ENCODE measurements at places on chromosomes 3 and 15.

DNA sequence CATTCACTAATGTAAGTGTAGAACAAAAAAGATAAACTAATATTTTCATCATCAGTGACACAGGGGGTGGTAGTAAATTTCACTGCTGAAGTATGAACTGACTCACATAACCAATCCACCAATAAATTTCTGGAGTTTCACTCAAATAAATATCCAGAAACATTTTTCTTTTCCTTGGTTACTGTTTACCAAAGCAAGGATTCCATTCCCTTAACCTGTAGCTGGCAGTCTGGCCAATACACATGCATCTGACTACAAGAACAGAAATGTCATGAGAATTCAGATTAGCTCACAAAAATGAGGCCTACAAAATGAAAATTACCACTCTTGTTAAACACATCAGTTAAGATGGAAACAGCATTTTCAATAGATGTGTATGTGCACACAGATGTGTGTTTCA, 80.3 kb downstream of the STAG1 start:
- no peak for DNase-seq

- no peak for DNase-seq
These were observed 370.1 kb downstream of the CNTN4 start for GRCh38 chr3:2468816-2469215.

- DNase-seq, result no peak
These were observed 83.9 kb downstream of the ZIC1 start for GRCh38 chr3:147493065-147493464.

DNA sequence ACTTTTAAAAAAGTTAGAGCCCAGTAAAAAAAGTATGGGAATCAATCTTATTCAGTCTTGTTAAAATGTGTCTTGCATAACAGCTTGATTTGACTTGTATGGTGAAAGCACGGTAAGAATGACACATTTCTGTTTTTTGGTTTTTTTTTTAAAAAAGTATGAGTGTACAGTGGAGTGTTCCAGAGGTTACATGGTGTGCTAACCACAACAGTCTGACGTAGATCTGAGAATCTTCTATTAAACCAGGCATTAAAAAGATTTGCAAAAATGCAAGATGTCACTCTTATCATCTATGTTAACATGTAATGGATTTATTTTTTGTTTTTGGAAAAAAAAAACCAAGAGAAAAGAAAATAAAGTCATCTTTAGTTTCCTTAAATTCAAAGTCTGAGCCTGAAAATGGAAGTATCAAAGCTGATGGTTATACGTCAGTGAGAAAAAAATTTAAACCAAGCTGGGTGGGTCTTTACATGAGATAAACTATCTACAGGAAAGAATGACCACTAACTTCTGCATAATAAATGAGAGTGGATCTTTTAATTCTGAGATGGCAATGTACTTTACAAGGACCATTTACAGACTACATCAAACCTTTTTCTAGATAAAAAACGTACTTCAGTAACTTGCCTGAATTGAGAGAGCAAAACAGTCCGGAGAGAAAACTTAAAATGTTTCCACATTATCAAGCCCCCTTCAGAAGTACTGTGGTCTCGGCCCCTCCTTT, 1.6 kb downstream of the GABPB1 start:
- DNase-seq, result peak; percentile 26

DNA sequence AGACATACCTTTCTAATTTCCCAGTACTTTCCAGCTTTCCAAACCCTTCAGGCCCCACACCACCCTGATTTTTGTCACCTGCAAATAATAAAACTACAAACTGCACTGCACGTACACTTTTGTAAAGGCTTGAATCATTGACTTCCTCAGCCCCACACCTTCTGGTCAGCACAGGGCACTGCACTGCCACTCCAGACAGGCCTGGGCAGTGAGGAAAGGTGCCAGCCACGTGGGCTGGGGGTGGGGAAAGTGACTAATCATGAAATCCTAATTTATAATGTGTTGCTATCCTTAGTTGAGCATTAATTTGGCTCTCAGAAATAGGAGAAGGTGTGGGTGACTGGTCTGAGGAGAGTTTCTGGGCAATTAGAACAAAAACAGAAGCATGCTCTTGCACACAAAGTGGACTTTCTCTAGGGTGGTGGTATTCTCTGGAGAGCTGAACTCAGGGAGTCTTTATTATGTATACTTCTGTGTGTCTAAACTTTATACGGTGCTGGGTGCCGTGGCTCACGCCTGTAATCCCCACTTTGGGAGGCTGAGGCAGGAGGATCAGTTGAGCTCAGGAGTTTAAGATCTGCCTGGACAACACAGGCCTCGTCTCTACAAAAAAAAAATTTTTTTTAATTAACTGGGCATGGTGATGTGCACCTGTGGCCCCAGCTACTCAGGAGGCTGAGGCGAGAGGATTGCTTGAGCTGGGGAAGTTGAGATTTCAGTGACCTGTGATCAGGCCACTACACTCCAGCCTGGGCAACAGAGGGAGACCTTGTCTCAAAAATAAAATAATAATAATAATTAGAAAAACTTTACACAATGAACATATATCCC, 58.2 kb upstream of the FLNB start:
- DNase-seq, result no peak

DNA sequence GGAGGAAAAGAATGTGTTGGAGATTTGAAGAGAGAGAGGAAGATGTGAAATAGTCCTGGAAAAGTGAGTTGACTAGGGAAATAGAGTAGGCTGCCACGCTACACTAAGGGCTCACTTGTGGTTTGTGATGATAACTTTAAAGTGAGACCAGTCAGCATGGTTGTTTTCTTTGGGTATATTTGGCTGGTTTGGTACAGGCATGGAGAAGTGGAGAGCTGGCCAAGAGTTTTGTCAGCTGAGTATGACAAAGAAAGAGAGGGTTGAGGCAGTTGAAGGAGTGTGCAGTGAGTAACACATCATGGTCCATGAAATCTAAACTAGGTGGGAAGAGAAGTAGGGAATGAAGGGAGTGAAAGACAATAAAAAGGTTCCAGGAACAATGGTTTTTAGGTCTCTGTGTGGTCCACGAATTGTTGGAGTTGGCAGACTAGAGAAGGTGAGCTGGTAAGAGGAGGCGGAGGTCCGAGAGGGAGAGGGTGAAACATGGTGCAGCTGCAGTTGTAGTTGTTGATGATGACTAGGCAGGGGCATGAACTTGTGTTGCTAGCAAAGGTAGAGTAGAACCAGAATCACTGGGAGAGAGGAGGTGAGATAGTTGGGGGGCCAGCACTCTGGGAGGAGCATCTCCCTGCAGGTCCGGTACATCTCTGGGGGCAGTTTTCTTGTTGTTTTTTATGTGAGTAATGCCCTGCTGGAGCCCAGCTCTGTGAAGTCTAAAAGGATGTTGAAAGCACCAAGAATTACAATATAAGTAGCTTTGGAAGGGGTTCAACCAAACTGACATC, 21.0 kb downstream of the ZNF80 start:
- DNase-seq, result no peak

DNA sequence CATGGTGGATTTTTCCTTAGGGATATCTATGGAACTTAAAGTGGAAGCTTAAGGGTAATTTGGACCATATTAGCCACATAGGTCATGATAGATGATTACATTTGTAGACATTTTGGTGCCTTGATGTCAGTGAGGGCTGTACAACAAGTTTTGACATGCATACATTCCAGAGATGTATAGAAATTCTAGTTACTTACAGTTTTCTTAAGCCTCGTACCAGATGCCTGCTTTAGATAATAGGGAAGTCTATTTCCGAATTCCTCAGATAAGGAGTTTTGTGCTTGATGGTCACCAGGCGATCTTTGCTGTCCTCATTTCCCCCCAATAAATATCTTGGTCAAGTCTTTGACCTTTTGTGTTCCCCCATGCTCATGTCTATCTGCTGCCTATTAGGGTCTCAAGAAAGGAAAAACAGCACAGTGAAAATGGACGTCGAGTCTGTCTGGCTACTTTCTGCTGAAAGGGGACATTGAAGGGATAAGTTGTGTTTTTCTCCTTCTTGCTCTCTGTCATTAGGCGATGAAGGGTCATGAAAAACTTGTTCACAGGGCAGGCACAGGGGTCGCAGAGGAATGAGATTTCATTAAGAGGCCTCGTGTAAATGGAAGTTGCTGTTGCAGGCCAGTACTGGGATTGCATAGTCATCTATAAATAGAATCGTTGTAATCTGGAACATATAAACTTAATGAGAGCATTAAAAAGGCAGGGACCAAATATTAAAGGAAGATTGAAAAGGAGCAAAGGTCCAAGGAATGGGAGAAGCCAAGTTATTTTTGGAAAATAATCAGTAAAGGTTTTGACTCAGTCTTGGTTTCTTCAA, 20.0 kb upstream of the SENP7 start:
- no peak for DNase-seq

GRCh38 chr15:72599855-72600464, 54.5 kb upstream of the GOLGA6B start:
- peak; percentile 48 for DNase-seq

GRCh38 chr3:193971261-193971751, 164.6 kb upstream of the HES1 start:
- peak; percentile 38 for DNase-seq
